ENCODE measurements at places on chromosomes 4 and X.

DNA sequence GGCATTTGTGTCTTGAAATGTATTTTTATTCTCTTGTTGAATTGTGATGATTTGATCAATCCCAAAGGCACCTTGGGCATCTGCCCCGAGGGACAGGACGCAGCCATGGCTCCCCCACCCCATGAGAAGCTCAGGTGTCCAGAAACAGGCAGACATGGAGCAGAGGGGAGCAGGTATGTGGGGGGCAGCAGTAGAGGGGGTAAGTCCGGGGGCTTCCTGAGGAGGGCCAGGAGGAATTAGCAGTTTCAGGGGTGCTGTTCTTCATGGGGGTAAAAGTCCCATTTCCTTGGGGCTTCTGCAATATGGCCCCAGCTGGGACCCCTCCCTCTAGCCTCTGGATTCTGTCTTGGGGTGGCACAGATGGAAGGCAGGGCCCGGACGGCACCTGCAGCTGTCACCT lies 67.0 kb upstream of the HMX1 start:
- DNase-seq: no peak

DNA sequence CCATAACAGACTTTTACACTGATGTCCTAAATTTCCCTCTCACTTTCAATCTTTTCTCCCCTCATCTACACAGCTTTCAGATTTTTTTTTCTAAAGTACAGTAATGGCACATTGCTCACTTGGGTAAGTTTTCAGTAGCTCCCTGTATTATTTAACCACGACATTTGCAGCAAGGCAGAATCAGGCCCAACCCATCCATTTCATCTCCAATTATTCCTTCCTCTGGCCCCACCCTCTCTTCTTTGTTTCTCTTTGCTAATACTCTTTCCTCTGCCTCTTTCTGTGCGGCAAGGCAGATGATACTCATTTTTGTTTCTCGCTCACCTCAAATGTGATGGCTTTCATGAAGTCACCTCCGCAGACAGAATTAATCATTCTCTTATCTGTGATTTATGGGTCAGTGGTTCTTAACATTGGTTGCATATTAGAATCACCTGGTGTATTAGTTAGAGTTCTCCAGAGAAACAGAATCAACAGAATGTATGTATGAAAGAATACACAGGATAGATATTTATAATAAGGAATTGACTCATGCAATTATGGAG lies 43.4 kb upstream of the GATB start:
- DNase-seq: no peak

DNA sequence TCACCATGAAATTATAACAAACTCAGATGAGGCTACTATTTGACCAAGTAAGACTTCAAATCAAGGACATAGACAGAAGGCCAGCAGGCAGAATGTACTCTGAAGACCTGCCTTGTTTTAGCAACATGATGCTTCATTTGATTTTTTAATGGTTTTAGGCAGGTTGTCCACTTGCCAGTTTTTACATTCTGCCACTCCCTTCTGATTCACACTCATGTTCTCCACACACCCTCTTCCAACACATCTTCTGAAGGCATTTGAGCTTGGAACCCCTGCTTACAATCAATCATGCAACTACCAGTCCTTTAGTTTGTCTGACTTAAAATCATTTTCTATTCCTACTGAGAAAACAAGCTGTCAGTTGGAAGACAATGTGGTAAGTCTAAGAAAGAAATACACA lies 114.9 kb upstream of the SMIM31 start:
- DNase-seq: no peak

- no peak for DNase-seq
Measured at GRCh38 chrX:53474707-53475106, 40.5 kb upstream of the HSD17B10 start.

DNA sequence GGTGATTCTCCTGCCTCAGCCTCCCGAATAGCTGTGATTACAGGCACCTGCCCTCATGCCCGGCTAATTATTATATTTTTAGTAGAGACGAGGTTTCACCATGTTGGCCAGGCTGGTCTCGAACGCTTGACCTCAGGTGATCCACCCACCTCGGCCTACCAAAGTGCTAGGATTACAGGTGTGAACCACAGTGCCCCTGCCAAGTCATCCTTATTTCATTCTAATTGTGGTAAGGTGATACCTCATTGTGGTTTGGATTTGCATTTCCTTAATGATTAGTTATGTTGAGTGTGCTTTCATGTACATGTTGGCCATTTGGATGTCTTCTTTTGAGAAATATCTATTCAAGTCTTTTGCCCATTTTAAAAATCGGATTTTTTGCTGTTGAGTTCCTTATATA lies 93.0 kb downstream of the USP9X start:
- DNase-seq: peak; percentile 3

DNA sequence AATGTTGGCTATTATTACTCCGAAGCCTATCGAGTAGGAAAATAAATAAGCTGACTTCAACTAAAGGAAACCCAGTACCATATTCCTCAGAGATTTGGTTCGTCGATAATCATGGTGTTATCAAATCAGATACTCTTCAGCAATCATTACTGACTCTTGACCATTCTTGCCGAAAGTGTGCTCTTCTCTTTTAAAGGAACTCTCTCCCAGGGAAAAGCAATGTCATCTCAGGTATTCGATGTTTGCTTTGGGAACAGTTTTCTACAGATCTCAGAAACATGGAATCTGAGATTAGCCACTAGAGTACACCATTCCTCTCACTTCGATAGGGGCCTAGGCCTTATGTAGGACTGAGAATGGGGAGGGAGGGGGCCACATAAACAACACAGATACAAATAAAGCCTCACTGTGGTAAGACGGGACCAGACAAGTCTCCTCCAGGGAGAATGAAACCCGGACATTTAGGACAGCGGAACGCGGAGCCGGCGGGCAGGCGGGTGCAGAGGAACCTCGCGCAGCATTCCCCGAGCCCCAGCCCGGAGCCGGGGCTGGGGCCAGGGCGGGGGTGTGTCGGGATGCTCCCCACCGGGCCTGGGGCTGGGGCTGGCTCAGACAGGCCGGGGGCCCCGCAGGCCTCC lies 581 bp downstream of the DNAJB14 start:
- DNase-seq: no peak

DNA sequence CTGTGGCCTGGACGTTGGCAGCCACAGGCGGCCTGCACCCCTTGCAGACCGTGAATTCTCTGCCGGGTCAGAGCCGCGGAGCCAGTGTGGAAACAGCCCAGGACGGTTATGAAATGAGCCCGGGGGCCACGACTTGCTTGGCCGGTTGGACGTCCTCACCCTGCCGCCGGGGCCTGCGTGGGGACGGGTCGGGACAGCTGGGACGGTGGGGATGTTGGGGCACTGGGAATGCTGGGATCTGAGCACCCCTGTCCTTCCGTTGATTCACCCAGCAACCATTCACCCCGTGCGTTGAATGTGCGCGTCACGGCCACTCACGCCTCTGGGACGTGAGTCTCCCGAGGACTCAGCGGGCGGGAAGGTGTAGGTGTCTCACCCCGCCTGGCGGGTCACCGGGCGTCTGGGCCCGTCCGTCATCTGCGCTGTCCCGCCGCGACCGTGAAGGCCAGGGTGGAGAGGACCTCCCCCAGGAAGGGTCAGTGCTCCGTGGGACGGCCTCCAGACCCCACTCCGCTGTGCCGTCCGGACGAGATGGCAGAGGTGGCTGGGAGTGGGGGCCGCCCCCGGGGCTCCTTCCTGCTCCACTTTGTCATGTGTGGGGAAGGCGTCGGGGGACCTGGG lies 4.5 kb upstream of the PLCXD1 start:
- no peak for DNase-seq

DNA sequence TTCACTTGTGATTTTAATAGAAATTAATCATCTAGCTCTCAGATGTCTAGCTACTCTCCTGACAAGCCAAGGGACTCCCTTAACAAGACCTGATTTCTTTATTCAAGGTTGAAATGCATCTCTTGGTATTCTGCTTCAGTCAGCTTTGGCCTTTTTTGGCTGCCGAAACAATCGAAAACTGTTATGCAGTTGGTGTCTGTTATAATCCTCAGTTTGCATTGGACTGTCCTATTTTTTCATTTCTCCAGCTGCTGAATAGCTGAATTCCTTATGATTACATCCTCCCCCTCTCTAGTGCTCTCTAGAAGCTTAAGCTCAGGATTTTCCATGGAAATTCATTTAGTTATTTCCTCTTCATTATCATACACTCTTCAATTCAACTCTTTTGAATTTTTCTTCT lies 177.2 kb downstream of the TRIML1 start:
- DNase-seq: no peak

DNA sequence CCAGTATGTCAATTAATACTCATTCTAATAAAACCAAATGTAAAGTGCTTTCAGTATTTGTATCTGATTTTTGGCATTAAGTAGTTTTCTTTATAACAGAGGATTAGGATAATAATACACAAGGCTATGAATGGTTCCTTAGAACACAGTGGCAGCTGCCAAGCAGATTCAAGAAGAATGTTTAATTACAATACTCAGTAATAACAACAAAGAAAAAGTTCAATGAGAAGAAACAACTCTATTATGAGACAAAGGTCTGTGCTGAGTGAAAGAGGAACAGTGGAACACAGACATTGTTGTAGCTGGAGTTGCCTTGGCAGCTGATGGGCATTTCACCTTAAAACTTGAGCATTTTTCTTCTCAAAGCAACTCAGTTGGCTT lies 502.6 kb upstream of the NR3C2 start:
- DNase-seq: no peak

DNA sequence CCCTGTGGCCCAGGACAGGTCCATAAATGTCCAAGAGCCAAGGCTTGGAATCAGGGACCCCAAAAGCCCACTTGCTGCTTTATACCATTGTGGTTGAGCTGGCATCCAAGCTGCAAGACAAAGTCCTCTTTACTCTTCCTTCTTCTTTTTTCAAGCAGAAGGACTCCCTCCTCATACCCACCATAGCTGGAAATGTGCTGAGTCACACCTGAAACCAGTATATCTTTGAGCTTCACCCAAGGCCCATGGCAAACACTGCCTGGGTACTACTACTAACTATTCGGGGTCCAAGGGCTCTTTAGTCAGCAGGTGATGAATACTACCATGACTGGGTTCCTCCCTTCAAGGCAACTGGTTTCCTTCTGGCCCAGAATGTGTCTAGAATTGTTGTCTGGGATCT lies 37.3 kb upstream of the NMU start:
- DNase-seq: no peak
